ENCODE measurements at places on chromosomes 16 and 17. TPM values are rescaled to one million over a fixed set of nuclear protein-coding genes. Genes with fewer than 3 reads are reported as not detected.

- DNase-seq: no peak
Observed at GRCh38 chr16:74771656-74772315, 2.8 kb downstream of the FA2H start.

- no peak for DNase-seq
Observed at GRCh38 chr17:15947976-15948752, 3.2 kb downstream of the ADORA2B start.

DNA sequence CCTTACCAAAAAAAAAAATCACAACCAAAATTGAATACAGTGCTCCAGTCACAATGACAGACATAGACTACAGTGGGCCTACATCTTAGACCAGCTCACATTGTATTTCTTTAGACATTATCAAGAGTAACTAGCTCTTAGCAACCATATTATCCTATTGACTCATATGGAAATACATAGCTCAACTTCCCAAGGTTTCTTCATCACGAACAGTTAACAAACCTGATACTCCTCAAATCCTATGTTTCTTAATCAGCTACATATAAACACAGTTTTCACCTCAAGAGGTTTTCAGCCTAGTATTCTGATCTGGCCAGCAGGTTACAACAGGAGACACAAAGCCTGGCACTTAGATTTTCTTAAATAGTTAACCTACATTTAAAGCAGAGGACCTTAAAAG is 29.7 kb downstream of the CMC2 start:
- no peak for DNase-seq

DNA sequence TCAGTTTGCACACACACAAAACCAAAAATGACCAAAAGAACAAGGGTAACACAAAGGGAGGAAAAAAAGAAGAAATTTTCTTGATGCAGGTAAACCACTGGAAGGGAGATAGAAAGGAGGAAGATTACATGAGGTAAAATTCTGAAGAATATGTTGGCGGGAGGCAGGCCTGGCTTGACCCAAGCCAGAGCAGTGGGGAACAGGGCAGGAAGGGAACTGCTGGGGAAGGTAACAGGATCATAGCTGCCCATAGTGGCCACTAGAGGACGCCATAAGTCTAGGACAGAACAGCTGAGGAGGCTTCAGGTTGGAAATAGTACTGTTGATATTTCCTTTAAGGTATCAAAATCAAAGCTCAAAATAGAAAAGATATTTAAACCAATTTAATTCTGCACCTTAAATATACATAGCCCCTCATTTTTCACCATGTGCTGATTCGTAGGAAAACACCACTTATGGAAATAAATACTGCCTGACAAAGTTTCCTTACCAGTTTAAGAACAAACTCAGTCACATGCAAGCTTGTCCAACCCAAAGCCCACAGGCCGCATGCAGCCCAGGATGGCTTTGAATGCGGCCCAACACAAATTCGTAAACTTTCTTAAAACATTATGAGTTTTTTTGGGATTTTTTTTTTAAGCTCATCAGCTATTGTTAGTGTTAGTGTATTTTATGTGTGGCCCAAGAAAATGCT is 15.5 kb downstream of the VPS35 start:
- peak; percentile 68 for DNase-seq

- no peak for DNase-seq
Observed at GRCh38 chr17:61361084-61361483, 38.6 kb upstream of the TBX2 start.

GRCh38 chr17:47999582-47999981 is 28.7 kb downstream of the CDK5RAP3 start:
- DNase-seq: peak; percentile 30

- DNase-seq: no peak
Observed at GRCh38 chr17:58556833-58557250, 42.4 kb upstream of the MTMR4 start.

GRCh38 chr16:79204486-79204885 is 396.1 kb downstream of the MAF start:
- no peak for DNase-seq

GRCh38 chr16:51951668-51952298 is 595.2 kb downstream of the TOX3 start:
- no peak for DNase-seq

DNA sequence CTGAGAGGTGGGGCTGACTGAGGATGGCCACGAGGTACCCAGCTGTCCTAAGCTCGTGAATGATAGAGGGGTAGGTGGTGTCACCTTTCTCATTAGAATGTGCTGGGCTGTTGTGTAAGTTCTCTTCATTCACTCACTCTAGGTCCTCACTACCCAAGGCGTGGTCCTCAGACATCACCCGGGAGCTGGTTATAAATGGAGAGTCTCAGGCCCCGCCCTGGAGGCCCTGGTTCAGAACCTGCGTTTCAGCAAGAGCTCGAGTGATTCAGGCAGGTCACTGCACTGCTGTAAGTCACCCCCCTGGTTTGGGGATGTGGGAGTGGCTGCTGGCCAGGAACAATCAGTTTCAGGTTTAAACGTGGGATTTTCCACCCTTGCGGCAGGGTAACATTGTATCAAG is 139.8 kb downstream of the FOXL1 start:
- DNase-seq: no peak

DNA sequence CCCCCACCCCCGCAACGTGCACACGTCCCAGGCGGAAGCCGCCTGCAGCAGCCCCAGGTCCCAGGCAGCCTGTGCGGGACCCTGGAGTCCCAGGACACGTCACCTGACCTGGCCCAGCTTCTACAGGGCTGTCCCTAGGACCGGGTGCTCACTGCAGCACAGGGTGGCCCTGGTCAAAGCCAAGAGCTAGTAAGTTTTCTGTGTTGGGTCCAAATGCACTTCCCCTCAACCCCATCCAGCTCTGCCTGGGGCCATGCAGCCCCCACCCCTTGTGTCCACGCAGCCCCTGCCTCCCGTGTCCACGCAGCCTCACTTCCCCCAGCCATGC is 22.1 kb upstream of the PVALEF start:
- no peak for DNase-seq

GRCh38 chr17:78117027-78117981 is 11.3 kb downstream of the TMC6 start:
- peak; percentile 39 for DNase-seq

GRCh38 chr16:23629516-23629915 is 11.6 kb downstream of the PALB2 start:
- DNase-seq: no peak

GRCh38 chr16:56320056-56320455 is 105.3 kb downstream of the AMFR start:
- no peak for DNase-seq

The KRTAP4-6 gene
- total RNA-seq: not detected

The SOST gene
- total RNA-seq: not detected

The NFATC3 gene
- total RNA-seq: 85.2 TPM

The TANC2 gene
- 33.0 TPM for total RNA-seq

The TEKT3 gene
- total RNA-seq: 0.28 TPM

The TNP2 gene
- total RNA-seq: not detected

Data from CD8-positive, alpha-beta T cell (primary cell).